Stimulated activated naive CD4-positive, alpha-beta T cell (primary cell): ENCODE measurements at places on chromosomes 6 and 20.

DNA sequence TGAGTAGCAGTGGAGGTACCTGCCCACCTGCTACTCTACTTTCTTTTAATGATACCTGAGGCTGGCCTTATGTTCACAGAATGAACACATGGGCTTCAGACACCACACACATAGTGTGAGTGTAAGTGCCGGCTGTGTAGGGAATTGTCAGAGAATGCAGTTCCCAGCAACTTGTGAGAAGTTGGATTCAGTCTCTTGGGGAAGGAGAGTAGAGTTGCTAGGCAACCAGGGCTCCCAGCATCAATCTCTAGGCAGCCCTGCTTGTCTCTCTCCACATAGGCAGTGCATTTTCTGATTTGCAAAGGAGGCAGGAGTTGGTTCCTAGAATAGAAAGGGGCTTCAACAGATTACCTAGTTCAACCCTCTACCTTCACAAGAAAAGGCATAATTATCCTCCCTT, 74.1 kb downstream of the BFSP1 start:
- DNase-seq: no peak

DNA sequence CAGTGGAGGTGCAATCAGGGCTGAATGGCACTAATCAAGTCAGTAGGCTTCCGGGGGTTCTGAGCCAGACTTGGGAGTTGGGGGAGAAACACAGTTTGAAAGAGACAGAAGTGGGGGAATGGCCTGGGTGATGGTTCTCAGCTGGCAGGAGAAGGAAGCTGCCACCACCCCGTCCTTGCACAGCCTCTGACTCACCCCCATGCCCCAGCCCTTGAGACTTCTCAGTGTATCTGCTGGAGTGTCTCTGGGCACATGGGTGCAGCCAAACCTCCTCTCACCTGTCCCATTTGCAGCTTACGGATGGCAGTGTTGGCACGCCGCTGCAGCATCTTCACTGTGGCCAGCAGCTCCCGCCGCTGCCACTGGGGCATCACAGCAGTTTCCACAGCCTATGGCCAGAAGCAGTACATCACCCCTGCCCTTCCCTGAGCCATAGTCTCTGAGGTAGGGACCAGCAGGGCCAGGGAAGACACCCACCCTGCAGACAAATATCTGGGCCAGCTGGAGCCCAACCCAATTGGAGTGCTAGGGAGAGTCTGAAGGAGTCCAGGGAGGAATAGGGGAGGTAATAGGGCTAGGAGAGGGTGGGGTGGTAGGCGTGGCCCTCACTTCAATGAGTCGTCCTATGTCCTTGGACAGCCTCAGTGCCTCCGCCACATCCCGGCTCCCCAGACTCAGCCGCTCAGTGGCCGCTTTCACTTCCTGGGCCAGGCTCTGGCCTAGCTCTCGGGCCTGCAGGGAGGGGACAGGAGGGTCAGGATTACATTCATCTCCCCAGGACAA, 11.2 kb downstream of the AARS2 start:
- DNase-seq: no peak

DNA sequence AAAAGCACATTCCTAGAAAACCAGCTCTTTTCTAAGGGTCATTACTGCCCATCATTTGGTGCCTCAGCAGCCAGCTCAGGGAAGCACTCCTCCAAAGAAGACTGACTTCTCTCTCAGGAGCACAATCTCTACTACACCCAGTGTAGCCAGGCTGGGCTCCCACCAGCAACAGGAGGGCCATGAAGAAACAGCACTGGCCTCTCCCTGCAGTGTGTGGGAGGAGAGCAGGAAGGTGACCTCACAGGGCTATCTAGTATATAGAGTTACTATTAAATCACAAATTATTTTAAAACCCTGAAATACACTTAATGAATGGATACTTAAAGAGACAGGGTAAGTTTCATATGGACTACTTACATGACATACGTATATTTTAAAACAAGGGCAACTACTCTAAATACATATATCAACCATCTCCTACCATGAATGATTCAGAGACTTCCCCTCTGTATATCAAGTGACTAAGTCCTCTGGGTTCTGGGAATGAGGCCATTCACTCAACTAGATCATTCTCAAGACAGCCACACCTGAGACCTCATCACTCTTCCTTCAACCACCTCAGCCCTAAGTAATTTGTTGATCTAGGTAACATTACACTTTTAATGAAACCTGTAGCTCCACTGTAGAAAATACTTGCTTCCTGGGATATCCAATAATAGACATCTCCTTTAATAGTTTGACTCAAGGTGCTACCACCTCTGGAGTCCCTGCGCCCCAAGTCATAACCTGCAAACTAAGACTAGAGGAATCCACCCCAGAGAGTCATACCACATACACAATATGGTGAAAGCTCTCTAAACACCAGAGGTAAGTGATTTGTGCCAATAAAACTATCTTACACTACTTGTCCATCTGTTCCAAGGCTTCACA, 25.2 kb downstream of the TBX18 start:
- no peak for DNase-seq

- DNase-seq: no peak
Observed at GRCh38 chr20:25237610-25238318, 10.1 kb upstream of the PYGB start.

DNA sequence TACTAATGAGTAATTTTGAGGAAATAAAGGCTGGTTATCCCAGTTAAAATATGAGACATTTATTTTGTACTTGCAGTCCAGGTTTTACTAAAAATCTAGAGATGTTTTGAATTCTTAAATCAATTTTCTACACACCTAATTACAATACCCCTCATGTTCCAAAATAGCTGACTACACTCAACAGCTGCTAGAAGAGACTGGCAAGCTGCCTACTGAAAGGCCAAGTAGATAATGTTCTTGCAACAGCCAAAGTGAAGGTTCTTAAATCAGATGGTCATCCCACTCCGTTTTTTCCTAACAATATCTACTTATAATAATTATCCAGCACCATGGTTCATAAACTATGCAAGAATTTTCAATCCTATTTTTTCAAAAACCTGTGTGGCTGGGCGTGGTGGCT, 69.0 kb downstream of the DTNBP1 start:
- DNase-seq: no peak
